ENCODE measurements at places on chromosomes 1 and 21.
A peak's percentile ranks its signal among the peaks of the same experiment; 100 is the strongest.

DNA sequence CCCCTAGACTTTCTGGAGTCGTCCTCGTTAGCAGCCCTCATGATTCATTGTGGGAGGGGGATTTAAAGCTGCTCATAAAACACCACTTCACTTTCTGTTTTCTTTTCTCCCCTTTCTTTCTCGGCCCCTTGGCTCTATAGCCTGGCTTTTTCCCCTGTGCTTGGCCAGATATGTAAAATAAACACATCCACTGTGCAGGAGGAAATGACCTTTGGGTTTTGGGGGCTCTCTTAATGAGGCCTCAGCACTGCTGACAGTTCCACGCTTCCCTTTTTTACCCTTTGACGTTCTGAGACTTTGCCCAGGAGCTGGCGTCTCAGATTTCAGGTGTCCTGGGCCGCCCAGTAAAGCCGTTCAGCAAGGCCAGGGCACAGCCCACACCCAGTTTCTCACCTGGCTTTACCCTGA is 65.7 kb downstream of the RUNX3 start:
- no peak for DNase-seq

GRCh38 chr1:159289060-159289459 is 13.1 kb upstream of the FCER1A start:
- DNase-seq: no peak

DNA sequence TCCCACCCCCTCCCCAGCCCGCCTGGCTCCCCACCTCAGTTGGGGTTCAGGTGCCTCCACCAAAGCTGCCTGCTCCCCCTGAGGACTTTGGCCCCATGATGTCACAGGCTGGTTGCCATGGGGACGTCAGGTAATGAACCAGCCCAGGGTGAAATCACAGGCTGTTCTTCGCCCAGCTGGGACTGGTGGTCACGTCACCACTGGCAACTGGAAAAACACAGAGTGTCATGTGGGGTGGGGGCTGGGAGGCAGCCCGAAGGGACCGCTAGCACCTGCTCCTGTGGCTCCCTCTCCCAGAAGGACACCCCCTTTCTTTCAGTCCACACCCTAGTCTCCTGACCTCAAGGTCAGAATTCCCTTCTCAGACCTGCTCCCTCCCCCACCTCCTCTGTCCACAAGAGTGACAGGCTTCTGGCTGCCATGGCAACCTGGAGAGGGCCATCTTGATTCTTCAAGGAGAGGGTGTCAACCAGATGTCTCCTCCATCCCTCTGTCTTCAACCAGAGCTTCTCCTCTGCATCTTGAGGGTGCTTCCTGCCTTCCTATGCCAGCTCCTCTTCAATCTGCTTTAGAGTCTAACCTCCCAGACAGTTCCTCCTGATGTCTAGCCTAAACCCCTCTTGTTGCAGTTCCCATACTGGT is 6.2 kb downstream of the FAM131C start:
- peak; percentile 93 for DNase-seq

- DNase-seq: peak; percentile 60
These were observed 52.9 kb downstream of the CNIH3 start for GRCh38 chr1:224668984-224669383.

GRCh38 chr21:26881504-26882228 is 36.5 kb upstream of the ADAMTS1 start:
- no peak for DNase-seq

DNA sequence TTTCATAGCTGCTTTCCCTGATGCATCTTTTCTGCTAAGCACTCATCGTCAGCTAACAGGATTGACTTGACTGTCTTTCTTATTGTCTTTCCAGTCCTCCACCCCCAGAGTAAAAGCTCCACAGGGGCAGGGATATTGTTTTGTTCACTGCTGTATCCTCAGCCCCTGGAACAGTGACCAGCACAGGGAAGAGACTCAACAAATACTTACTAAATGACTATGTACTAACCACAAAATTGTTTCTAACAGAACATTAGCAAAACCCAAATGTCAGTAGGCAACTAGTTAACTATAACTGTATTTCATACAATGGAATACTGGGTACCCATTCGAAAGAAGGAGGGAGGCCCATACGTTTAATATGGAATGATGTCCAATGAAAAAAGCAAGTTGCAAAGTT is 53.0 kb downstream of the BCAR3 start:
- no peak for DNase-seq

- DNase-seq: no peak
These were observed 97.2 kb downstream of the ACTL8 start for GRCh38 chr1:17852383-17852782.

- no peak for DNase-seq
These were observed 561.6 kb downstream of the PLA2G4A start for GRCh38 chr1:187390215-187390818.

DNA sequence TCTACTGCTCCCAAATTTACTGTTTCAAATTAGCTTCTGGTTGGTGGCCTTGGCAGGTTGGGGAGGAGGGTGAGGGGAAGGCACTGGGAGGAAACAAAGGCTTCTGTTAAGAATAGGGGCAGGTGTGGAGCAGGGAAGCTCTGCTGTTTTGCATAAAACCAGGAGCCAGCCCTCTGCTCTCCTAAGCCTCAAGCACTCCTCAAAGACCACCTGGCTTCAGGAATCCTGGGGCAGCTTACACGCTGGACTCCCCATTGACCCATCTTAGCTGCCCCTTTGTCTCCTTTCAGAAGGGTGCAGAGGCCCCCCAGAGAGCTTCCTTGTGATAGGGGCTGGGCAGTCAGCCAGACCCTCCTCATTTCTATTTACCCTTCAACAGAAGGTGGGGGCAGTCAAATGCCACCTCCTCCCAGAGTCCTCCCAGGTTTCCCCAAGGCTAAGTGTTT is 11.5 kb upstream of the DHRS3 start:
- no peak for DNase-seq

DNA sequence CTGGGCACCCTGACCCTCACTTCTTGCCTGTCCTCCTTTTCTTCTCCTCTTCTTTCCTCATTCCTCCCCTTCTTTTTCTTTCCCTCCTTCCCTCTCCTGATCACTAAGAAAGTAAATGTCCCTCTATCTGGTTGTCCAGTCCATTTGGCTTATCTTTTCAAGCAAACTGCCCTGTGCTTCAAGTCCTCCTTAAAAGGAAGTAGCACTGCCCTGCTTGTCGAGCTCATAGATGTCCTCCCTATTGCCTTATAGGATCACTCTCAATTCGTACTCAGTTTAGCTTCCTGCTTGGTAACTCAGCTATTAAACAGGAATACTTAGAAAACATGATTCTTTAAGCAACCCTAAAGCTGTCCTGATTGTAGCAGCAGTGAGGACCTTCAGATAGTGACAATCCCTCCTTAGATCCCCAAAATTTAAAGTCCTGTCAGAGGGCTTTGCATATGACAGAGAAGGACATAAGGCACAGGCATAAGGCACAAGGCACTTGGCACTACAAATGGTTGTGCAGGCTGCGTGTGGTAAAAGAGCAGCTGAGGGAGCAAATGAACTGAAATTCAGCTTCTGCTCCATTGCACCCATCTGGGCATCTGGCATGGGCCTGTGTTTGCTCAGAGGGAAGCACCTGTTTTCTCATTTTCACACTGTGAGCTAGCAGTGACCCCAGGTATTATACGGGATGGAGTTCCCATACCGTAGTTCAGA is 26.1 kb upstream of the SLAMF6 start:
- no peak for DNase-seq

DNA sequence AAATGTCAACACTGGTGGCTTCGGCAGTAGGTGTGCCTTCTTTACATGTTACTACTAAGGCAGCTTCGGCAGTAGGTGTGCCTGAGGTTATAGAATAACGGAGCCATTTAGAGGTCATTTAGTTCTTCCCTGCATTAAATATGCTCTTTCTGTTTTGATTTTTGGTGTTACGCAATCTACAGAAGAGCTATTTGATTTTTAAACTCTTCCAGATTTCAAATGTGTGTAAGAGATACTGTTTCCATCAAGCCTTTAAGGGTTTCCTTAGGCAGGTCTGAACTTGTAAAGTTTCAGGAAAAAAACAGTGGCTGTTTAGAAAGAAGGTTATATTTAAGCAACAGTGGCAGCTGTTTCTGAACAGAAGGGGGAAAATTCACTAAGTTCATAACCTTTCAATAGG is 54.8 kb downstream of the PIK3R3 start:
- DNase-seq: no peak

GRCh38 chr1:45122724-45123123 is 83.7 kb downstream of the ZSWIM5 start:
- DNase-seq: no peak

DNA sequence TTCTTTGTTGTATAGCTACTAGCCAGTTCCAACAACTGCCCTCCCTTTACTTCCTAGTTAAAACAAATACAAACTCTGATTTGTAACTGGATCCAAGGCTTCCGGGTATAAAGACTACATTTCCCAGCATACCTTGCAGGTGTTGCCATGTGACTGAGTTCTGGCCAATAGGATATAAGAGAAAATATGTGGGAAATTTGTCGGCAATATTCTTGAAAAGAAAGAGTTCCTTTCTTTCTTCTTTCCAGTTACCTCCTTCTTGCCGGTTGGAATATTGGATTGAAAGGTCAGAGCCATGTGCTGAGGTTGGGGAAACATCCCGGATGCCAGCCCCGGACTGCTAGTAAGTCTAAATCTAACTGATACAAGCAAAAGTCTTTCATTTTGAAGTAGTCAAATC is 23.0 kb upstream of the ZBTB40 start:
- no peak for DNase-seq

DNA sequence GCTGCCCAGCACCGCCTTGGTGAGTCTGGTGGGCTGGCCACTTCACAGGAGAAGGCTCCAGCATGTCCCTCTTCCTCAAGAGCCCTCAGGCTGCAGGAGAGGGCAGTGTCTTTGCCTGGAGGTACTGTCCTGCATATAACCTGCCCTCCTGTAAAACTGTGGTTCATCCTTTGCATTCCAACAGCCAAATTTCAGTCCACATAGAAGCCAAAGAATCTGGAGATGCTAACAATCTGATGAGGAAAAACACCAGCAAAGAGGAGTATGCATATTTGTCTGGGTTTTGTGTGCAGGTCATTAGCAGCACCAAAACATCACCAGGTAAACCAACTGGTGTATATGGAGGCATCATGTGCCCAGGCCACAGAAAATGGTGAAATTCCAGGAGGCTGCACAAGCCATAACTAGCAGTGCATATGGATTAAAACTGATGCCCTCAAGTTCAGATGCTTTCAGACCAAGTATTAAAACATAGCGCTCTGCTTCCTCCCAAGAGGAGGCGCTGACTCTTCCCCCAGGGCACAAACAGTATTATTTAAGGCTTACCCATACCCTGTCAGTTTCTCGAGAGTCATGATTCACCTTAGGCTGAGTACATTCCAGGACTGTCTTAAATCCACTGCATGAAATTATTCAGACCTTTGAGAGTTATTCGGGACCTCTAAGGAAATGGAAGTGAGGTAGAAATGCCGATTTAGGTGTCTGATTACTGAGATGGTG is 150.5 kb upstream of the COA6 start:
- DNase-seq: no peak

- DNase-seq: peak; percentile 31
These were observed 10.4 kb downstream of the MTHFR start for GRCh38 chr1:11795238-11795890.

DNA sequence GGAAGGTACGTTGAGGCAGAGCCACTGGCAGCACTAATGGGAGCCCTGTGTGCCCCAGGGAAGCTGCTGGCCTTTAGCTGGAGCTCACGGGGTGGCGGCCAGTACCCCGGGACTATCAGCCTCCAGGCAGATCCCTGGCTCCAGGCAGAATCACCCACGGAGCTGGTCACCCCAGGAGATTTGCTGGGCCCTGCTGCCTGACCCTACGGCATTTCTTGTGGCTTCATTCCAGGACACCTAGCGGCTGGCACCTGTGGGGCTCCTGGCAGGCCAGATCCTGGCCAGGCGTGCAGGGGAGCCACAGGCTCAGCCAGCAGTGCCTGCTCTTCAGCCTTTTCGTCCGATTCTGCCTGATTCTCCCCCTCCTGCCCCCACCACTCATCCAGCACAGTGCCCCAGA is 7.1 kb downstream of the PADI1 start:
- DNase-seq: peak; percentile 71

- DNase-seq: no peak
These were observed 6.9 kb upstream of the KNCN start for GRCh38 chr1:46558141-46558963.

DNA sequence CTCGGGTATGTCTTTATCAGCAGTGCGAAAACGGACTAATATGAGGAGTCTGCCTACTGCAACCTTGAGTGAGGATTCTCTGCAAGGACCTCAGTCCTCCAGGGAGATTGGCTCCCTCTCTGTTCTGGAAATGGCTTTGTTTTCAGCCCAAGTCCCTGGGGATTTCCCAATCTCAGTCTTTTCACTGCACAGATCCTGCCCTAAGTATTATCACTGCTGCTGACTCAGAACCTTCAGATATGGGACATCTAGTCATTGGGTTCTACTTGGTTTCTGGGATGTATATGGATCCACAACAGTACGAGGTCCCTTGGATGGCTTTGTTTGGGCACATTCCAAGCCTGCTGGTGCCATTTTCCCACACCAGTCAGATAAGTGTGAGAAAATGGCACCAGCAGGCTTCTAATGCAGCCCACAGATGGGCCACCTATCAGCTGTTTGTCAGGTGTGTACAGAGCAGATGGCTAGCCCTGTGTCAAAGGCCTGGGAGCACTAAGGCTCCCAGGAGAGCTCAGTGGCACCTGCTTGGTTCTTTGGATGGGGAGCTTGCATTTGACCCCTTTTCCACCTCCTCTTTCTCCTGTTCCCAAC is 27.4 kb downstream of the ELF3 start:
- DNase-seq: peak; percentile 80

GRCh38 chr1:208141610-208142192 is 102.5 kb downstream of the PLXNA2 start:
- no peak for DNase-seq

DNA sequence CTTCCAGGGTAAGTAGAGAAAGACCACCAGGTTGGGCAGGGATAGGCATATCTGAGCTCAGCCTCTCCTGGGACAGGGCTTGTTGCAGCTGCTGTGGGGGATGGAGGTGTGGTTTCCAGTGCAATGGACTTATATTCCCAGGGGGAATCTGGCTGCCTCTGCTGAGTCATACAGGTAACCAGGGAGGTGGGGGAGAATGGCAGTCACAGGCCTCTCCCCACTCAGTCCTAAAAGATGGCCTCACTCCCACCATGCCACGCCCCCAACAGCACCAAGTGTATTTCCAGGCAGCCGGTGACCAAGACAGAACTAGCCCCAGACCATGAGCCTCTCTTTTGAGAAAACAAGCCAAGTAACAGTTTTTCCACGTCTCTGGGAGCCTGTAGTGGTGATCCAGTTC is 1240.7 kb downstream of the BRINP3 start:
- no peak for DNase-seq

- DNase-seq: no peak
These were observed 215.4 kb downstream of the OMA1 start for GRCh38 chr1:58331156-58331555.

Measured in pancreas (tissue), 10 donors.